ENCODE measurements at places on chromosomes 12 and 14.

DNA sequence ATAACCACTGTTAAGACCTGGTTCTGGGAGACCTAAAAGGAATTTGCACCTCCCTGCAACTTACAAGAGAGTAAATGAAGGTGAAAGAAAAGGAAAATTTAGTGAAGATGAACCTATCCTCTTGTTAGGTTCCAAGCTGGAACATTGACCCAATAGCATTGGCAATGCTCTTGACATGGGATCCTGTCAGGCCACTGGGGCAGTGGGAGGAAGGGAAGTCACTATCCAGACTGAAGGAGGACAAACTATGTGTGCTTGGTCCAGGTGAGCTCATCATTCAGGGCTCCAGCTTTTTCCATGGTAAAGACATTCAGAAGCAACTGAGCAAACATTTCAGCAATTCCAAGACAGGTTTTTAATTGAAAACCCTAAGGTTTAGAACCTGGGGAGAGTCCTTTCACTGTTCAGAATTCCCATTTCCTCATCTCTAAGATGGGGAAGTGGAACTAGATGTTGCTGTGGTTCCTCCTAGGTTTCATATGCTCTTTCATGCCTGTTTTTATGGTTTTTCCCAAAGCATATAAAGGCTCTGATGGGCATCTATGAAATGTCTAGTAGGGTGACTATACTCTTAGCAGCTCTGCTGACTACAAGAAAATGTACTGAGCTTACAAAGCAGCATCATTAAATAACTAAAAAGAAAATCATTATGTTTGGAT, 33.1 kb downstream of the MAPK1IP1L start:
- DNase-seq, result no peak

DNA sequence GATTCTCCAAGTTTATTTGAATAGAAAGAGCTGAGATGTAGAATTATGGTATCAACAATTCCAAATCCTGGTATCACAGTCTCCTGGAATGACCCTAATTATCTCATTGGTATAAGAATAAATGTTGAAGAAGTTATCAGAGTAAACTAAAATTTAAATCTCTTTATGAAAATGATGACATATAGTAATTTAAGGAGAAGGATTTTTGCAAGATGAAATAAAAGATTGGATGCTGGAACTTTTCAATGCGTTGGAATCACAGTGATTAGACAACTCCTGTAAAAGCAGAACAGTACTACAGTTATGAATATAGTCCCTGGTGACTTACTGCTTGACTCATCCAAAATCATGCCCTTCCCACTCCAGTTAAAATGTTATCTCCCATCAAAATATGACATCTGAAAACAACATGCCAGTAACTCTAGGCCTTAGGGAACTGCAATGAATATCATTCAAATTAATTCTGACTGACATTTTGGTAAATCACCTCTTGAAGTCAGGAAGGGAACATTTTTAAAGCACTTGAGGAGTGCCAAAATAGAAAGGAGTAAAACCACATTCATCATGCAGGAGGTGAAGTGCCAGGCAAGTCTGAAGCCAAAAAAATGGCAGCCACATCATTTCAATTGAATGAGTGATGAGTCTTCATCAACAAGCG, 197.8 kb upstream of the PRKD1 start:
- no peak for DNase-seq

GRCh38 chr12:46410495-46410894, 37.9 kb upstream of the SLC38A2 start:
- DNase-seq, result no peak

GRCh38 chr14:80560800-80561657, 349.7 kb upstream of the DIO2 start:
- DNase-seq, result no peak

- peak; percentile 23 for DNase-seq
These were observed 745 bp downstream of the PCK2 start for GRCh38 chr14:24094841-24095270.

GRCh38 chr12:46680506-46680905, 145.3 kb downstream of the SLC38A4 start:
- no peak for DNase-seq

GRCh38 chr12:78321696-78322095, 491.0 kb downstream of the NAV3 start:
- no peak for DNase-seq

- DNase-seq, result no peak
These were observed 56.9 kb upstream of the FAM222A start for GRCh38 chr12:109656743-109657142.

DNA sequence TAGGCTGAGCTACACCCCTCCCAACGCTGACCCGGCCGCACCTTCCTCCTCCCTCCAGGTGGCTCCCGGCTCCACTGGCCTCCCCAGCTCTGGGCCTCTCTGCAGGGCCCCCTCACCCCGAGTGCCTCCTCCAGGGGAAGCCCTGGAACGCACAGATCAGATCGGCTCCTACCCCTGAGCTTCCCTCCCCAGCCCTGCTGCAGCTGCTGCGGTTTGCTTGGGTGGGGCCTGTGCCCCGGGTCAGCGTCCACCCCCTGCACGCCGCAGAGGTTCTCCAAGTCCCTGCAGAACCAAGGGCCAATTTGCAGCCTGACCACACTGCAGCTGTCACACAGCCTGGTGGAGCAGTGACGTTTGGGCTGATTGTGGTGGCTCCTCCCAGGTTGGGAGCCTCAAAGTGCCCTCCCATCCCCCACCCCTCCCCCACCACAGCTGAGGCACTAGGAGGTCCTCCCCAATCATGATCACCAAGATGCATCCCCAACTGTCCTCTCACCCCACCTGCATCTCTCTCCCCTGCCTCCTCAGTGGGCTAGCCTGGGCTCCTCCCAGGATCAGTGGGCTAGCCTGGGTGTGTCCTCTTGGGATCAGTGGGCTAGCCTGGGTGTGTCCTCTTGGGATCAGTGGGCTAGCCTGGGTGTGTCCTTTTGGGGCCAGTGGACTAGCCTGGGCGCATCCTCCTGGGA, 12.8 kb upstream of the FBRSL1 start:
- no peak for DNase-seq

DNA sequence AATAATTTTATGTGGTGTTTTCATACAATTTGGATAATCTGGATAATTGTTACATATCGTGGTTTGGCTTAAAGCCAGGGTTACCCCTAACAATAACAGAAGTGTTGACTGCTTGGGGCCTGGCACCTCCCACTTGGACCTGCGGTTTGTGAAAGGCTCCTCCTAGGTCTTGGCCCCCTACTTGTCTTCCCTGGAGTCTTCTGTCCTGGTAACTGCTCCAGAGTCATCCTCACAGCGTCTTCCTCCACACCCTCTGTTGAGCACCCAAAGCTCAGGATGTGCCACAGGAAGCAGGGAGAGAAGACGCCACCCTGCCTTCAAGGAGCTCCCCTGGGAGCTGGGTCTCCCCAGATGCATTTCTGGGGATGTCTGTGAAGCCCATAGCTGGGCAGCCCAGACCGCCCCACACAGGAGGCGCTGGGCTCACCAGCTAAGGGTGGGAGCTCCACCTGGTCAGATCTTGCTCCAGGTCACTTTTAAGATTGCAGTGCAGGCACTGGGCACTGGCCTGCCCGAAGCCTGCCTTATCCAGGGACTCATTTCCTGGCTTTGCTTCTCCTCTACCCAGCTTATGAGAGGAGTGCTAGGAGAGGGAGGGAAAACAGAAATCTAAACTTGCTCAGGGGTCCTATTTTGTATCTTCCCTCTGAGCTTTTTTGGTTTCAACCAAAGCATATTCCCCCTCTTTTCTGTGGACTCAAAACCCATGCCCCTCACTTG, 98.2 kb downstream of the ZFP36L1 start:
- DNase-seq, result peak; percentile 67

- DNase-seq, result no peak
These were observed 15.7 kb upstream of the IFT81 start for GRCh38 chr12:110108309-110109036.

DNA sequence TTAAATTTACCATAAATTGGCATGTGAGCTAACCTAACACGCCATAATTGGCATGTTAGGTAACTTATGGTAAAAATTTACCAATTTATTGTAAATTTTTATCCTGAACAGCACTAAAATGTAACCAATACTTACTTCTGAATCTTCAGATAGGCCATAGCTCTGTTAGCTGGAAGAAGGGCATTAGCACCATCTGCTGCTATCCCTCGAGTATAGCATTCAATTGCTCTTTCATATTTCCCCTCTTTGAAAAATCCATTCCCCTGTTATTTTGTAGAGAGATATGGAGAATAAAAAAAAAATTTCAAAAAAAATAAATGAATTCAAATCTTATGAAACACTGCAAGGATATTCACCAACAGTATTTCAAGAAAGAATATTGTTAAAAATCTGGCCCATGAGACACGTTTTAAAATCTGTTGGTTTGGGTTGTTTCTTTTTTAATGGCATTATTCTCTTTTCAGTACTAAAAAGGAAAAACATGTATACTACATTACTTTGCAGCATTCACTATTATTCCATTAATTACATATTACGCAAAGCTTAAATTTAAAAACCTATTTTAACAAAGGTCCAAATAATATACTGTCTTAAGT, 19.1 kb downstream of the RPAP3 start:
- DNase-seq, result peak; percentile 81

GRCh38 chr14:30267141-30267540, 291.8 kb upstream of the G2E3 start:
- DNase-seq, result peak; percentile 41

GRCh38 chr12:11183011-11183410, 3.7 kb downstream of the TAS2R42 start:
- no peak for DNase-seq

DNA sequence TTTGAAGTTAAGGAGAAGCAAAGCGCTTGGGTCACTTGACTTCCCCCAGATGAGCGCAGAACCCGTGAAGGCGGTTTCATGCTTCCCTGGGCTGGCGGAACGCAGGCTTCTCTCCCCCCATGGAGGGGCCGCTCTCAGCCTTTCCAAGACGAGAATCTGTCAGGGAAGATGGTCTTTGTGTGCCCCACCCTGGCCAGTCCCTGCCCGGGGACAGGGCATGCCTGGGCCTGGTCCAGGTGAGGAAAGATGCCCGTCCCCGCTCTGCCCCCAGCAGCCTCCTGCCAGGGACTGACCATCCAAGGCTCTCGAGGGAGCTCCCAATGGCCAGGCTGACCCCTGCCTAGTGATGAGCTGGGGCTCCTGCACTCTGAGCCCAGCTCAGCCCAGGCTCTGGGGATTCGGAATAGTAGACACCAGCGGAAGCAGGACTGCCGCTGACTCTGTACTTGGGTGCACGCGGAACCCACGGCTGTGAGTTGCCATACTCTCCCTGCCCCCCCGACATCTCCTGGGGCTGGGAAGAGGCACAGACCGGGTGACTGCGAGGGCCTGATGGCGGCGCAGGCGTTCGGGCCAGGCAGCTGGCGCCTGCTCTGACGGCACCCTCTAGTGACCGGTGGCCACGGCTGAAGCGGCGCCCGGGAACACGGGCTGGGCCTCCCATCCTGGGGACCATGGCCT, 142.2 kb upstream of the FKBP4 start:
- no peak for DNase-seq

GRCh38 chr12:107539196-107539939, 146.2 kb upstream of the PWP1 start:
- DNase-seq, result no peak

- no peak for DNase-seq
These were observed 2.7 kb downstream of the TCTN1 start for GRCh38 chr12:110616471-110617115.

DNA sequence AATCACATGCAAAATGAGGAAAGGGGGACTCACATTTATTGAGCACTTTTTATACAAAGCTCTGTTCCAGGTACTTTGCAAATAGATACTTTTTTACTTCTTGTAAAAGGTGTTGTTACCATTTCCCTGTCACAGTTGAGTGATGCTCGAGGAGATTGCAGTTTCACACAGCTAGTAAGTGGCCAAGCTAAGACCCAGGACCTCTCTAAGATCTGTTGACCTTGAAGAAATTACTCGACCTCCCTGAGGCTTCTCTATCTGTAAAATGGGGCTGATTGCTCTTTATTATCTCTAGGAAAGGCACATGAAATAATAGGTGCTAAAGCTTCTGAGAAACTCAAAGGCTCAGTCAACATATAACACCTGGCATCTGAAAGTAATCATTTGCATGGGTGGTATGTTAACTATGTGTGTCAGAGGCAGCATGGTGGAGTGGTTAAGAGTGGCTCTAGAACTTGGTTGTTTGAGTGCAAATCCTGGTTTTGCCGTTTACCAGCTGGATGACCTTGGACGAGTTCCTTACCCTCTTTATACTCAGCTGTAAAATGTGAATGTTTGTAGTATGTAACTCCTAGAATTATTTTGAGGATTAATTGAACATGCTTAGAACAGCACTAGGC, 41.5 kb downstream of the IFT81 start:
- DNase-seq, result peak; percentile 5

DNA sequence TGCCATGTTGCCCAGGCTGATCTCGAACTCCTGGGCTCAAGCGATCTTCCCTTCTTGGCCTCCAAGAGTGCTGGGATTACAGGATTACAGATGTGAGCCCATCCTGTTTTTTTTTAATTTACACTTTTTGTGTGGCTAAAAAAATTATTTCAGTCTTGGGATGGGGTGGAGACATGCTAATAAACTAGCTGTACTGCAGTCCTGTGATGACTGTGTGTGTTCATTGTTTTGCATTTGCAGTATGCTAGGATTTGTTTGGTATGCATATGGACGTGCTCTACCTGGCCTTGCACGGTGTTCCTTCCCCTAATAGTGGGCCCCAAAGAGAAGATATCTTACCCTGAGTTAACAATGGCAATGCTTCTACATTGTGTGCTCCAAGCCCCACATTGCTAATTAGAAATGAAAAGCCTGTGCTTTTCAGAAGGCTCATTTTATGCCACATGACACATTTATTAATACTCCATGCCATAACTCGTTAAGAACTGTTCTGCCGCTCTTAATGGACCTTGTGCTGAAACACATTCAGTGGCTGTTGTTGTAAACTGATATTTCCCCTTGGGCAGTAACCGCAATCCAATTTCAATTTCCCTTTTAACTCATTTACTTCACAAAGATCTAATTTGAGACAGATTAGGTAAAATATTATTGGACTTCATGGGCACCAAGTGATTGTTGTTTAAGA, 86.4 kb downstream of the SCN8A start:
- DNase-seq, result no peak

- DNase-seq, result no peak
These were observed 35.6 kb downstream of the TMEM120B start for GRCh38 chr12:121748218-121748570.

DNA sequence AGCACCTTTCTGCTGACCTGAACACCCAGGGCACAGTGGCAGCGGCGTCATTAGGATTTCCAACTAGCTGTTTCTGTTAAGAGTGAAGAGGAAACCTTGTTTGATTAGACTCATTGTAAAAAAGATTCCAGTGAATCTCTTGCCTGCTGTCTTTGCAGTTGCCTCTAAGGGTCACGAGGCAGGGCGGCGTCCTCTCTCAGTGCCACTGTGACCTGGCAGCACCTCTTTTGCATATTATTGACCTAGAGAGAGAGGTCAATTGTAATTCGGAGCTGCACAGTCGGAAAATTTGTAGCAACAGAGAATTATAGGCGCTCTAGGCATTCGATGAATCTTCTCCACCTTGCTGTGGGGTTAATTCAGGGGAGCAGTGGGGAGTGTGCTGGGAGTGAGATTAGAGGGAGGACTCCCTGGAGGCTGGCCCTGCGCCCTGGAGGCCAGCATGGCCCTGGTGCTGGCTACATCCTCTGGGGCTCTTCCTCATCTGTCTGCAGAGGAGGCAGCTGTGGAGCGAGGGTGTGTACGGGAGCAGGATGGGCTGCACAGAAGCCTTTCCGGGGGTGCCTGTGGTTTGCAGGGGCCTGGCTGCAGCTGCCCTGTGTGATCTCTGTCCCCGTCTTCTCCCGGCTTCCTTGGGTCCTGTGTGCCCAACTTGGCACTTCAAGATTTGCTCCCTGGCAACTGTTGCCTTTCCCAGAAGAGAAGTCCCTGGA, 14.3 kb downstream of the PACS2 start:
- no peak for DNase-seq

Data from choroid plexus epithelial cell (primary cell).